ENCODE measurements at places on chromosomes 2 and 18. TPM values are rescaled to one million over a fixed set of nuclear protein-coding genes. Genes with fewer than 3 reads are reported as not detected.

The TMEM247 gene
- total RNA-seq = not detected

The STRADB gene
- 58.0 TPM for total RNA-seq

The HRH4 gene
- 0.30 TPM for total RNA-seq

The CCDC68 gene
- total RNA-seq = 1.3 TPM

The PER2 gene
- total RNA-seq = 14.0 TPM

The IL1B gene
- total RNA-seq = 2.4 TPM

The NOSTRIN gene
- total RNA-seq = 9.4 TPM

The UPP2 gene
- not detected for total RNA-seq

The SEMA4C gene
- total RNA-seq = 24.3 TPM

The FBXO48 gene
- total RNA-seq = 0.79 TPM

The IL36B gene
- 0.20 TPM for total RNA-seq

The MEIS1 gene
- 28.4 TPM for total RNA-seq

The CAVIN2 gene
- total RNA-seq = 23.0 TPM

The FOXI3 gene
- 3.7 TPM for total RNA-seq

The DLX2 gene
- total RNA-seq = 0.99 TPM

The CD28 gene
- total RNA-seq = 5.5 TPM

The NGEF gene
- total RNA-seq = 3.9 TPM

The MALL gene
- total RNA-seq = 7.1 TPM

The BCL2 gene
- total RNA-seq = 32.2 TPM

The LANCL1 gene
- 37.4 TPM for total RNA-seq

The PAIP2B gene
- 14.3 TPM for total RNA-seq

The DAW1 gene
- total RNA-seq = not detected

The NDUFV2 gene
- total RNA-seq = 93.7 TPM

The SOWAHC gene
- 20.8 TPM for total RNA-seq

The DPYSL5 gene
- 0.49 TPM for total RNA-seq

The NXPH2 gene
- total RNA-seq = 1.9 TPM

The RGPD5 gene
- total RNA-seq = 77.7 TPM

The RTP5 gene
- not detected for total RNA-seq

The RIT2 gene
- not detected for total RNA-seq

The ALPI gene
- not detected for total RNA-seq

The PEX13 gene
- 35.2 TPM for total RNA-seq
